CD4-positive, alpha-beta memory T cell (primary cell): ENCODE measurements at places on chromosomes 1 and 21. TPM values are rescaled to one million over a fixed set of nuclear protein-coding genes. Genes with fewer than 3 reads are reported as not detected.

The FAM72D gene
- not detected for total RNA-seq

The FCRL1 gene
- not detected for total RNA-seq

The RHD gene
- total RNA-seq, result not detected

The PSMD4 gene
- 143 TPM for total RNA-seq

The OR2L3 gene
- 0.11 TPM for total RNA-seq

The C1orf210 gene
- not detected for total RNA-seq

The CLK2 gene
- total RNA-seq, result 123 TPM

The TLCD4 gene
- 0.33 TPM for total RNA-seq

The ATP6V0B gene
- total RNA-seq, result 59.8 TPM

The C1orf87 gene
- not detected for total RNA-seq

The RCOR3 gene
- 69.5 TPM for total RNA-seq

The TTC22 gene
- total RNA-seq, result 18.6 TPM

The GBP7 gene
- 0.17 TPM for total RNA-seq

The A3GALT2 gene
- total RNA-seq, result not detected

The RHOU gene
- total RNA-seq, result 3.4 TPM
